ENCODE measurements at places on chromosomes 1 and 21.

GRCh38 chr1:25651824-25652741 is 35.5 kb downstream of the MAN1C1 start:
- DNase-seq: no peak

- DNase-seq: no peak
These were observed 6.6 kb upstream of the GSTM5 start for GRCh38 chr1:109705411-109705810.

- DNase-seq: no peak
These were observed 29.4 kb downstream of the HMGB4 start for GRCh38 chr1:33893147-33893830.

DNA sequence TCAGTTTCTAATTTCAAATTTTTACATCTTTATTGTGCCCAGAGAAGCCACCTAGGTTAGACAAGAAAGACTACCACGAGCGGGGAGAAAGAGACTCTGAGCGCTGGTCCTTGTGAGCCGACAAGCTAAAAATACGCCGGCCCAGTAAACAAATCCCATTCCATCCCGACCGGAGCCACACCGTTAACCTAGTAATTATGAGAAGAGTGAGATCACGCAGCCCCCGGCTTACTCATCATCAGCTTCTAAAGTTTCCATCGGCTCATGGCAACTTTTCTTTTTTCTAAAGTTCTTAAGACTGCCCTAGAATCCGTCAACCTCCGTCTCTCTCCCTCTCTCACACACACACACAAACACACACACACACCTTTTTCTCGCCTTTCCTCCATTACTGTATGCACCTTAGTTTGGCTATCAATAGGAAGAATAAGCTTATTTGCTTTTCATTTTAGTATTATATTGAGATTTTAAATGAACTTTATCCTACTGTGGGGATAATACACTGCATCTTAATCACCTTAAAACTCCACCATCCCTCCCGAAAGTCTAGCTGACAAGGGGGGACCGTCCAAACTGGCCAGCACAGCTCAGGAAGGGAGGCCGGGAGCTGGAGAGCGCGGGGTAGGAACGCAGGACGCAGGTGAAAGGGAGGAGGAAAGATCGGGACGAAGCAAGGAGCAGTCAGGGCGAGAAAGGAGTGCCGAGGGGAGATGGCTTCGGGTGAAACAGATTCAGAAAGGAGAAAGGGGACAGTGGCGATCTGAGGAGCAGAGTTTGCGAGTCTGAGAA is 728 bp downstream of the OTUD7B start:
- peak; percentile 65 for DNase-seq

- no peak for DNase-seq
These were observed 189.4 kb downstream of the PBX1 start for GRCh38 chr1:164748253-164748899.

DNA sequence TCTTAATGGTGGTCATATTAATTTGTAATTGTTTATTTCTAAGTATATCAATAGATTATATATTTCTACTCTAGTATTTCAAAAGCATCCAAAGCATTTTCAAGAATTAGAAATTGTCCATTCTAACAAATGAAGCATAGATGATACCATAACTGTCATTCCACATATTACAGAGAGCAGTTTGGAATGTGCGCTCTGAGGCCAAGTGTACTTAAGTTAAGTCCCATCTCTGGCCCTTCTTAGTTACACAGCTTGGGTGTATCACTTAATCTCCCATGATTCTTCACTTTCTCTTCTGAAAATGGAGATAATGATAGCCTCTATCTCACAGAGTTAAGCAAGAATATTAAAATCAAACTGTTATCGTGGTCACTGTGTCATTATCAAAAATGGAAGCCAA is 281.1 kb downstream of the MRPL39 start:
- no peak for DNase-seq

GRCh38 chr1:54803761-54804470 is 2.8 kb upstream of the TTC22 start:
- DNase-seq: no peak

DNA sequence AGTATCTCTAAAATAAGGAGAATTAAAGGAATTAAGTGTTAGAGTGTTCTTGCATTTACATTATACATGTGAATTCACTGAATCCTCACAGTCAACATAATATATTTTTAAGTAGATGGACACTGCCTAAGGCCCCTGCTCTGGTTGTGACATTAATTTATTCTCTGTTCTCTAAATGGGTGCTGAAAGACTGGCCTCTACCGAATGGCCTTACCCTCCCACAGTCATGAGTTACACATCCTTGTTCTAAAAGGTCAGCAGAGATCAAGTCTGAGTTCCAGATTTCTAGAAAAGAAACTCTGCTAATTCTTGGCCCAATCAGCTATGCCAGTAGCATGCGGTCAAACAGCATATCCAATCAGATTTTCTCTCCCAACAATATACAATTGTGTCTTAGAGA is 193.2 kb downstream of the TM2D1 start:
- no peak for DNase-seq

DNA sequence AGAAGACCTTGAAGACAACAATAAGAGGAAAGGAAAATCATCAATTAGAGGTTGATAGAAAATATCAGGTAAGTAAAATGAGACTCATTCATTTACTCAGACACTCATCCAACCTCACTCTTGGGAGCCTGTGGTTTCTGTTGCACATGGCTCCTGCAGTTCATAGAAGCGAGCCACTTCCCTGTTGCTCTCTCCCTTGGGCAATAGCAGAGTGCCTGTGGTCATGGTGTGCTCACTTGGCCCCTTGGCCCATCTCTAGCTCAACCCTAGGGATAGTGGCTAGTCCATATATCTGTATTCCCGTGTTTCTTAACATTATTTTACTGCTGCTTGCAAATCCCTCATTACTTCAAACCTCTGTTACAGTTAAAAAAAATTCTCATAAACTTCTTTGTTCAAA is 368.6 kb downstream of the PTPRC start:
- DNase-seq: no peak

- DNase-seq: no peak
These were observed 392.2 kb downstream of the VAV3 start for GRCh38 chr1:107572674-107573211.

DNA sequence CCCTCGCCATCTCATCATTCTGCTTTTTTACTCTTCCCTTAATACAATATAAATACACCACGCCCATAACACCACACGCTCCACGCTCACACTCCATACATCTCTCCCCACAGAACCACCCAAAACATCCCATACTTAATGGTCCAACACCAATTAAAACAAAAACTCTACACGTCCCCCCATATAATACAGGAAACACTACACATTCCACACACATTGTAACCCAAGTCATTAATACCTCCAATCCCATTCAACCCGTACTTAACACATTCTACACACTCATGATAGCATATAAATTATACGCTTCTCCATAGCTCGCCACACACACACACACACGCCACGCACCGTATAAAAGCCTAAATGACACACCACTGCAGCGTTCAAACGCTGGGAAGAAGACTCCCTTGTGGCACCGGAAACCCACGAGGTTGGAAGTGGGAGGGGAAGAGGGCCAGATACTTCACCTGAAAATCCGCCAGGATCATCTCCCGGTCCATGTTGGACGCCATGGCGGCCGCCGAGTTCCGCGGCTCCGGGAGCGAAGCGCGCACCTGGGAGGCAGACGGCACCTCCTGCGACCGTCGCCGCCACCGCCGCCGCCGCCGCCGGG is 659 bp downstream of the FAF1 start:
- DNase-seq: no peak

DNA sequence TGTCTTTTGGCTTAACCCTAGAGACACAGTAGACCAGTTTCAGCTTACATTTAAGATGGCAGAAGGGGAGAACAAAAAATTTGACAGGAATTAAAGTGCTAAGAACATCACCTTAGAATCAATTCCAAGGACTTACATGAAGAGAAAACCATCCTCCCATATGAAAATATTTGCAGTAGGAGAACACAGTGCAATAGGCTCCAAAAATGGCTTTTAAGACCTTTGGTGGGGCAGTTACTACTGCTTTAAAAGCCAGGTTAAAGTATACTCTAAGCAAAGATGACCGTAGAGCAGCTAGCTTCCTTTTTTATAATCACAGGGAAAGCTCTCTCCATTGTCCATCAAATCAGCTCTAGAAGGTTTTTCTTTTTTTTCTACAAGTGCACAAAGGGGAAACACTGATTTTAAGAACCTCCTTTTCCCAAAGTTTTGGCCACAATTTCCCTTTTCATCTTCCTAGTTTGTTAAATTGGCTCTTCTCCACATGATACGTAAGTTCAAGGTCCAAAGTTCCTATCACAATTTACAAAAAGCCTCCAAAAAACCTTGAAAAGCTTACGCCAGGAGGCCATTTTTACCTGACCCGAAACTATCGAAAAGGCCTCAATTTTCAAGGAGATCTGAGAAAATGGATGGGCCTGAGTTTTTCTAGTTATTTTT is 3.3 kb downstream of the TXNIP start:
- DNase-seq: no peak

- no peak for DNase-seq
These were observed 41.1 kb upstream of the MTR start for GRCh38 chr1:236753964-236754363.

DNA sequence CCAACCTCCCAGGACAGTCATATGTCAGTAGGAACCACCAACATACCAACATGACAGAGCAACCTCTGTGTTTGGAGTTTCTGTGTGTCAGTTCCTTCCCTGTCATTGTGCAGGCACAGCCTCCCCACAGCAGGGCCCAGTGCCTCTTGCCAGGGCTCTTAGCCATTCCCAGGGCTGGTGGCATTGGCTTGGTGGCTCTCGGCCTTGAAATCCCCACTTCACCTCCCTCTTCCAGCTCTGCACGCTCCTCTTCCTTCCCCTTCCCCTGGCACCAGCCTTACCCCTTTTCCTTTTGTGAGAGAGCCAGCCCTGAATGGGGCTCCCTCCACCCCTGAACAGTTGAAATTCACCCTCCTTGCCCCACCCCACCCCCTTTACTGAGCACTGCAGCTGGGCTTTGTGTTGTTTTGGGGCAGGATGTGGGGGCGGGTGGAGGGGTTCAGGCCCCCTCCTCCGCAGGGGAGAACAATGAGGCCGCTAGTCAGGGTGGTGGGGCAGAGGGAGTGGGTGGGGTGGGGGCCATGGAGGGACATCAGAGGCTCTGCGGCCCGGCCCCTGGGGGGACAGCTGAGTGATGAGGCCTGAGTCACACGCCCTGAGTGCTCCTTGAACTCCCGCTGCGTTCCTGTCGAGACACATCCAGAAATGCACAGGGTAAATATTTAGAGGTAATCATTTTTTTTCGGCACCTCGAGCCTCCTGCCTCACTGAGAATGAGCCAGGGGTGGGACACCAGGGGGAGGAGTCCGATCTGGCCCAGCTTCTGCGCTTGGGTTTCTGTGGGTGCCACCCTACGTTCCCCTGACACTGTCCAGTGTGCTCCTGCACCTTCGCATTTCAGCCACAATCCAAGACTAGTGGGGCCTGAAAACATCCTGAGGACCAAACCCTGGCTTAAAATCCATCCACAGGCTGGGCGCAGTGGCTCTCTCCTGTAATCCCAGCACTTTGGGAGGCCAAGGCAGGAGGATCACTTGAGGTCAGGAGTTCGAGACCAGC is 28.6 kb downstream of the LGR6 start:
- DNase-seq: no peak

DNA sequence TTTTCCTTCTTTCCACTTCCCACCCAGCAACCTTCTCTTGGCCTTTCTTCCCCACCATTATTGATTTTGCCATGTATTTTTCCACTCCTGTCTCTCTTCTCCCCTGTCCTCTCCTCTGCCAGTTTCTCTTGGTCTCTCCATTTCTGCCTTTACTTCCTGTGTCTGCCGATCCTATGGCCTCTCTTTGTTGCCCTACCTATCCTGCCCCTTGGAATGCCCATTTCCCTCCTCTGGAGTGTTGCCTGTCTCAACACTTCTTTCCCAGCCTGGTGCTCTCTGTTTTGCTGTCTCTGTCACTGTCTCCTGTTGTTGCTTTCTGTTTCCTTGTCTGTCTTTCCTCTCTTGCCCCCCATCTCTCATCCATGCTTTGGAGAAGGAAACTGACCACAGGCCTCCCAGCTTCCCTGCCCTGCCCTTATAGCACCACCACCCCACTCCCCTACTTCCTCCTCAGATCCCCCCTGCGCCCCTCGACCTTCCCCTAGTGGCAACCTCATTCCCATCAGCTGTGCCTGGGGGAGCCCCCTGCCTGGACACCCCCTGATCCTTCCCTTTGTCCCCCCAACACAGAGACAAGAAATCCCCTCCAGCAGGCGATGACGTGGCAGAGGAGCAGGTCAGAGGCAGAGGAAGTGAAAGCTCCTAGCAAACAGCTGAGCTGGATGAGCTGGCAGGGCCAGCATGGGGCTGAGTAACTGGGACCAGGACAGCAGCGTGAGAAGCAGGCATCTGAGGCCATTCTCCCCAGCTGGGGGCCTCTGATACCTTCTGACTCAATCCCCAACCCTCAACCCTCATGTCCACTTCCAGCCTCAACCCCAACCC is 6.6 kb upstream of the ETV3L start:
- no peak for DNase-seq

GRCh38 chr21:30164796-30165195 is 1.8 kb downstream of the CLDN17 start:
- no peak for DNase-seq

- no peak for DNase-seq
These were observed 392.9 kb downstream of the DSCAM start for GRCh38 chr21:40454057-40454456.

DNA sequence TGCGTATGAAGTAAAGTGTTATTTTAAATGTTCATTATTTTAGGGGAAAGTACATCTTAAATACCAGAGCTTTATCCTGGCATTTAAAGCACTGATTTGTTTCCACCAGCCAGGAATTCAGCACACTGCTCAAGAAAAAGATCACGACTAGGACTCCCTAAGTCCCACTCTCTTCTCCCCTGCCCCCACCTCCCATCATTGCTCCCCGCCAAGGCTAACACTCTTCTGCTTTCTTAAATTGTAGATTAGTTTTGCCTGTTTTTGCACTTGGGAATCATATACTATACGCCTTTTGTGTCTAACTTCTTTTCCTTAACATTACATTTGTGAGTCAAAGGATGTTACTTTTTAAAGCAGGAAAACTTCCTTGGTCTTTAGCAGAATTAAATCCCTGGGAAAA is 37.5 kb upstream of the C1orf105 start:
- DNase-seq: no peak

- no peak for DNase-seq
These were observed 4.3 kb downstream of the CR1L start for GRCh38 chr1:207649210-207649753.

DNA sequence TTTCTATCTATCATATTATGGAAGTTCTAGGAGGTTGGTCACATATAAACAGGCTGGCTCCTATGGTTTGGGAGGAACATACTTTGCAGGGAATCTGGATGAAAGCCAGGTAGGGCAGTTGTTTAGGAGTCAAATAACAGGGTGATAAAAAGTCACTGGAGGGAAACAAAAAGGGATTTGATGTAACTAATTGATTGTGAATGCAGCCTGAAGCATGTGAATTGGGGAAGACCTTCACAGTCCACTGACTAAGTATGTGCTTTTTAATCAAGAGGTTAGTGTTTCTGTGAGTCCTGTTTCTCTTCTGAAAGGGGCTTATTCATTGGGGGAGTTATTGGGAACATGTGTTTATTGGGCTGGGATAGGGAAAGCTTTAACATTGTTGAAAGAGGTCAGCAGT is 41.3 kb downstream of the HMCN1 start:
- DNase-seq: peak; percentile 30

- DNase-seq: no peak
These were observed 80.9 kb upstream of the KIAA0040 start for GRCh38 chr1:175273376-175274031.

All from left kidney (tissue), 8 donors.